GM23248 (cell line): ENCODE measurements at places on chromosomes 1 and 21. TPM values are rescaled to one million over a fixed set of nuclear protein-coding genes. Genes with fewer than 3 reads are reported as not detected.

TCP10L gene
- 0.97 TPM in 1 of 2 replicates, not detected in the other for total RNA-seq

- peak; percentile 88 for DNase-seq
These were observed 71.6 kb upstream of the GREM2 start for GRCh38 chr1:240683576-240683975.

- DNase-seq = no peak
These were observed 17.1 kb downstream of the TNFRSF8 start for GRCh38 chr1:12080156-12080555.

- DNase-seq = no peak
These were observed 1967.6 kb downstream of the MRPL39 start for GRCh38 chr21:23639721-23640120.

CYP4Z1 gene
- total RNA-seq = not detected in 2 replicates

GRCh38 chr1:54989968-54990810 is 8.5 kb upstream of the BSND start:
- peak; percentile 17 for DNase-seq

KISS1 gene
- not detected in 2 replicates for total RNA-seq

ALX3 gene
- total RNA-seq = not detected in 2 replicates

DNA sequence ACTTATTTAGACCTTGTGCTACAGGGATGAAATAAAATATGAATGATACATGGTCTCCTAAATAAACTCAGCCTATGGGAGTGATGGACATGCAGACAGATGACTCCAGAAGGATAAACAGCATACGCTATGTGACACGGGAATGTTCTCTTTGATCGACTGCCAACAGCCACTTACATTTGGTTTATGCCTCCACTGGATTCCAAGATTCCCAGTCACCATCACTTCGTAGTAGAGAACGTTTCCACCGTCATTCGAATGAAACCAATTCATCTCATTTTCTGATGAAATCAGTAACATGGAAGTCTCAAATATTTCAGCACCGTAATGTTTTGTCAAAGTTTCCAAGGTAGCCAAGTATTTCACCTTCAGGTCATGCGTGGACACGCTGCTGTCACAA is 99.7 kb downstream of the JAK1 start:
- DNase-seq = no peak

DNA sequence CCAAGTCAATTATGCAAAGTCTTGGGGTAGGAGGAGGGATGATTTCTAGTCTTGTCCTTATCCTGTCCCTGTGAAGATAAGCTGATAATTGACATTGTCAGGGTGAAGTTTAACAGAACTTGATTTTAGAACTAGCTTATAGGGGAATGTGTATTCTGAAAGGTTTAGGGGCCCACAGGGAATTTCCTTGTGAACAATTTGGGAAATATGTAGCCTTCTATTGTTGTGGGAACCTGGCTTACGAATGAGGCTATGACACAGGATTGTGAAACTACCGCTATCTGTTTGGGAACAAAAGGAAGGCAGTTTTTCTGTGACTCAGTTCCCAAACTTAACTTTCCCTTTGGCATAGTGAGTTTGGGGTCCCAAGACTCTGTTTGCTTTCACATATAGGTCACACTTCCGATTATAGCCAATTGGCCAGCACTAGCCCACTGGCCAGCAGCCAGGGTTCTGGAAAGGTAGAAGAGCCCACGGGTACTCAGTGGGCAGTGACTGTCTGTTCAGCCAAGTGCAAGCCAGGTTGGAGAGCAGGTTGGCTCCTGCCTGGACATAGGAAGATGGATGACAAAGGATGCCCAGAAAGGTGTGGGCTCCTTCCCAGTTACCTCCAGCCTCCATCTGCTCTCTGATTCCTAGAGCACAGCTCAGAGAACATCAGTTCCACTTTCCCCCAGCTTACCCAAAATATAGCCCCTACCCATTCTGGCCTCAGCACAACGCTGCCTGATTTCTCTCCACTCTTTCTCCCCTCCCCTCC is 35.5 kb downstream of the H3-3A start:
- peak; percentile 97 for DNase-seq

OR2L8 gene
- total RNA-seq = not detected in 2 replicates

DNA sequence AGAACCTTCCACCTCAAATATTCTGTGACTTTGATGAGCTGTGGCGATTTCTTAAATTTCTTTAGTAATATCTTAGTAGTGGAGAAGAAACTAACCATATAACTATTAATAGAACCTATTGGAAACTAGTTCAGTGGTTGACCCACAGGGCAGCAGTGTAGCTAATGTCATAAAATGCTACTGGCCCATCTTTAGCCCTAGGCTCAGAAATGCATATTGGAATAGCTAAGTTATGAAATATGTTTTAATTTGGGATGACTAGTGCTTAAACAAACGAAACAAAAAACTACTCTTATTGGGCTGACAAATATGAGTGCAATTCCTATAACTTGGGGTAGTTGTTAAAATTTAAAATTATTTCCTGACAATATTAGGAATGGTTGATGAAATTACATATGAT is 20.2 kb downstream of the MACO1 start:
- no peak for DNase-seq

UBL4B gene
- total RNA-seq = not detected in 2 replicates

GRCh38 chr1:159444511-159444910 is 5.0 kb downstream of the OR10J1 start:
- no peak for DNase-seq

DNA sequence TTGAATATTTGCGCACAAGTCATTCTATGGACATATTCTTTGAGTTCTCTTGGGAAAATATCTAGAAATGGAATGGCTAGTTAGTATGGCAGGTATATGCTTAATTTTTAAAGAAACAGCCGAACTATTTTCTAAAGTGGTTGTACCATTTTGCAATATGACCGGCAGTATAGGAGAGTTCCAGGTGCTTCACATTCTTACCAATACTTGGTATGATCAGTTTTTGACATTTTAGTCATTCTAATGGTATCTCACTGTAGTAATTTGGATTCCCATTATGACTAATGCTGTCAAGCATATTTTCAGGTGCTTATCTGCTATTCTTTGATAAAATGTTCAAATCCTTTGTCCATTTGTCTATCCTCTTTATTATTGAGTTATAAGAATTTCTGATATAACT is 20.6 kb downstream of the ATPAF1 start:
- no peak for DNase-seq

PTGER3 gene
- 0.63 and 0.97 TPM in 2 replicates for total RNA-seq

- no peak for DNase-seq
These were observed 963 bp upstream of the CYP4B1 start for GRCh38 chr1:46797696-46798470.
